ENCODE measurements at places on chromosomes 7 and 10. TPM values are rescaled to one million over a fixed set of nuclear protein-coding genes. Genes with fewer than 3 reads are reported as not detected.

The AOAH gene
- 28.8 TPM for total RNA-seq

The UPK3BL1 gene
- total RNA-seq, result 23.1 TPM

DNA sequence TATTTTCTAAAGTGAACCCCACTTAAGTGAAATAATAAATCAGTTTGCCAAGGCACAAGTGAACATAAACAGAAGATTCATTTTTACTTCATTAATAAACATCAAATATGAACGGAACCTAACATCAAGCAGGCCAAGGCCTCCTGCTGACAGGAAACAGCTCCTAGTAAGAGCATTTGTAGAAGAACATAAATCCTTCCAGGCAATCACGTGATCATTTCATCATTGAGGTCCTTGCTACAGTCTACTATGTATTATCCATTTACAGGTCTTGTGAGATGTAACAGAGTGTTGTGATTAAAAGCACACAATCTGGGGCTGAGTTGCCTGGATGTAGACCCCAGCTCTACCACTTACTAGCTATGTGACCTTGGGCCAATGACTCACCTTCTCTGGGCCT, 70.6 kb downstream of the CALD1 start:
- DNase-seq, result no peak

- no peak for DNase-seq
These were observed 74.1 kb downstream of the TES start for GRCh38 chr7:116284390-116284789.

GRCh38 chr7:40133561-40134427, 628 bp downstream of the MPLKIP start:
- DNase-seq, result no peak

- DNase-seq, result peak; percentile 63
These were observed 4.4 kb upstream of the IRF5 start for GRCh38 chr7:128933180-128933891.

DNA sequence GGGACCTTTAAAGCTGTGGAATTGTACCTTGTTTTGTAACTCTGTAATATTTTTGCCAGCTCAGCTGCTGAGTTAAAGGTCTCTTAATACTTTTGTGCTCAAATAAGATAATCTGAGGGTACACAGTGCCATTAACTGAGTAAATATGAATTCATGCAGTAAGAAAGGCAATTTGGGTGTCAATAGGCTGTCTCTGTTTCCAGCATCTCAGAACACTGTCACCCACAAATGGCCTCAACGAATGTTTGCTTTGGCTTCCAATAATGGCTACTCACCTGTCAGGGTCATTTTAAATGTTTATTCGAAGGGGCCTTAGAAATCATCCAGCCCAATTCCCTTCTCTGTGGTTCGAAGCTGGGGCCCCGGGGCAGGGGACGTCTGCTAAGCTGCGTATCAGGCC, 225.4 kb downstream of the ZMYND11 start:
- DNase-seq, result no peak

GRCh38 chr10:119103903-119104653, at the start of gene DENND10:
DENND10 (plus strand) TSS chr10:119104113; CDS start chr10:119104143, 30 bp downstream.
- DNase-seq, result peak; percentile 87

DNA sequence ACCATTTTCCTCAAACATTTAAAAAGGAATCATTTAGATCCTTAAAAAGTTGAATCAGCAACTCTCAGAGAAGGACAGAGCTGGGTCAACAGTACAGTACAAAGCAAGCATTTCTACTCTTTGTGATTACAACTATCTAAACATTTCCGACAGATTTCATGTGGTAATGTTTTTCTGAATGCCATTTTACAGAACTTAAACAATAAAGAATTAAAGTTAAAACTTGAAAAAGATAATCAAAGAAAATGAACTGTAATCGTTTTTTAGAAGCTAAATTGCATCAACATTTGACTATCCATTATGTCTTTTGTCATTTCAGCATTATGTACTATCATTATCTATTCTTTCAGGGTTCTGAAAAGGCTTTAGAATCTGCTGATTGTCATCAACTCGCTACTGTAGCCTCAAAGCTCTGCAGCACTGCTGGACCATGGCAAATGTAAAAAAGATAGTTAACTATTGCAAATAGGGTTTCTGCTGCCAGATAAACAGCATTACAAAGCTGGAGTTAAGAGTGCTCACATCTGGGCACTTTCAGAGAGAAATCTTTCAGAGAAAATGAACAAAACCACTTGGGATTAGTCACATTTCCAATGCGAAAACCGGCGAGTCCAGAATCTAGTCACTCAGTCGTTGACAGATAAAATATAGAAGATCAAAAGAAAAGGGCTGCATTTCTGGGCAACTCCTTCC, 160.4 kb upstream of the LAMB4 start:
- no peak for DNase-seq

GRCh38 chr10:111874576-111874975, 309.0 kb downstream of the GPAM start:
- no peak for DNase-seq

DNA sequence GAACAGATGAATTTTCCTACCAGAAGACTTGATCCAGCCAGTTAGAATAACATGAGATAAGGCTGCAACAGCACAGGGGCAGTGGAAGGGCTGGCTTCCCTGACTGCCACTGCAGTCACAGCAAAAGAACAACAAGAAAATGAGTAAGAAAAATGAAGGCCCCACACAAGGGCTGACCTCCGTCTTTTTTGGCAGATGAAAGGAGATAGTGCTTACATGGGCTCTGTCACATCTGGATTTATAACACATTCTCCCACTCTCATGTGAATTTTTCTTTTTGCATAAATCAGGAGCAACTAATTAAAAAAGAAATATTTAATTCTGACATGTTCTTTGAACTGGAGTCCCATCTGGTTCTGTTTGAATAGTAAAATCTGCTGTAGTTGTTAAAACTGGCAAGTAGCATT, 99.6 kb downstream of the NRP1 start:
- DNase-seq, result no peak

The PRKAR2B gene
- 4.6 TPM for total RNA-seq

The FAM25G gene
- total RNA-seq, result not detected

The SUMF2 gene
- 91.6 TPM for total RNA-seq

- DNase-seq, result no peak
These were observed 6.9 kb upstream of the H2AZ2 start for GRCh38 chr7:44854644-44855364.

The TRPV5 gene
- total RNA-seq, result not detected

- DNase-seq, result no peak
These were observed 6.4 kb upstream of the ACSL5 start for GRCh38 chr10:112367516-112367915.

The HOGA1 gene
- not detected for total RNA-seq

- no peak for DNase-seq
These were observed 7.4 kb downstream of the MCM10 start for GRCh38 chr10:13168781-13169180.

The PON3 gene
- total RNA-seq, result 3.2 TPM

All from mucosa of descending colon (tissue), 3 donors.